ENCODE measurements at places on chromosomes 5 and 9. TPM values are rescaled to one million over a fixed set of nuclear protein-coding genes. Genes with fewer than 3 reads are reported as not detected.

The ETF1 gene
- total RNA-seq = 112 TPM

DNA sequence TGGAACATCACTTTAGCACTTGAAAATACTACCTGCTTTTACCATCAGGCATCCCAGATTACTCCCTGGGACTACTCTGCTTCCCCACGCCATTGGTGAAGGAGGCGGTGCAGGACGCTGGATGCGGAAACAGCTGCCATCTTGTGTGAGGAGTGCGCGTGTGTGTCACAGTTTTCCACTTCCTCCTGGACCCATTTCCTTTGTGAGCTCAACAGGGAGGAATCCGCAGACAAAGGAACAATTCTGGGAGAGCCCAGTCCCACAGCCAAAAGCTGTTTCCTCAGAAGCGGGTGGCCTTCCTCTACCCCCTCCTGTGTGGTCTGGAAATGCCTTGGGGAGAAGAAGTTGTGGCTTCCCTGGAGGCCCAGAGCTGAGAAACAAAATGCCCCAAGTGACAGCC lies 16.8 kb downstream of the AFAP1L1 start:
- no peak for DNase-seq

DNA sequence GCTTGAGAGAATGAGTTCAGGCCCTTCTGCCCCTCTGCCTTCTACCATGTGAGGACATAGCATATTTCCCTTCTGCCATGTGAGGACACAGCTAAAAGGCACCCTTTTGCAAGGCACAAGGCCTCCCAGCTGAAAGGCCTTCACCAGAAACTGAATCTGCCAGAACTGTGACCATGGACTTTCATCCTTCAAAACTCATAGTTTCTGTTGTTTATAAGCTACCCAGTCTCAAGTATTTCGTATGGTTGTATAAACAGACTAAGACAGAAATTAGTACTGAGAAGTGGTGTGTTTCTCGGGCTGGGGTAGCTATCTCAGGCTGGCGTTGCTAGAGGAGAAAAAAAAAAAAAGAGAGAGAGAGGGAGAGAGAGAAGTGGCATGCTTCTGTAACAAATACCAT lies 368.6 kb downstream of the DMRTA1 start:
- no peak for DNase-seq

DNA sequence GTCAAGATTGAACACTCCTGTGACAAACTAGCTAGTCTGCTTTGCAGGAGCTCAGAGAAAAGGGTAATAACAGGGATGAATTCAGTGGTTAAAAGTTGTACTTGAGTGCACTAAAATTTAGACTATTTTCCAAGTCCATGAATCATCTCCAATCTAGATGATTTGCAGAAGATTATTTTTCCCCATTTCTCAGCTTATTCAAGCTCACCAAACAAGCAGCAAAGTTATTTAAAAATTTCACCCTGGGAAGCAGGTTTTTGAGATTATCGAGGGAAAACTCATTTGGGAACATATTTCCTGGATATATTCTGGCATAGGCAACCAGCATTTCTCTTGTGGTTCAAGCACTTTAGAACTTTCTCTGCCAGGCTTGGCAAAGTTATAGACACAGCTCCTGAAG lies 311.4 kb downstream of the TLE1 start:
- DNase-seq = no peak

GRCh38 chr5:116876240-116876840 lies 301.7 kb upstream of the SEMA6A start:
- DNase-seq = no peak

DNA sequence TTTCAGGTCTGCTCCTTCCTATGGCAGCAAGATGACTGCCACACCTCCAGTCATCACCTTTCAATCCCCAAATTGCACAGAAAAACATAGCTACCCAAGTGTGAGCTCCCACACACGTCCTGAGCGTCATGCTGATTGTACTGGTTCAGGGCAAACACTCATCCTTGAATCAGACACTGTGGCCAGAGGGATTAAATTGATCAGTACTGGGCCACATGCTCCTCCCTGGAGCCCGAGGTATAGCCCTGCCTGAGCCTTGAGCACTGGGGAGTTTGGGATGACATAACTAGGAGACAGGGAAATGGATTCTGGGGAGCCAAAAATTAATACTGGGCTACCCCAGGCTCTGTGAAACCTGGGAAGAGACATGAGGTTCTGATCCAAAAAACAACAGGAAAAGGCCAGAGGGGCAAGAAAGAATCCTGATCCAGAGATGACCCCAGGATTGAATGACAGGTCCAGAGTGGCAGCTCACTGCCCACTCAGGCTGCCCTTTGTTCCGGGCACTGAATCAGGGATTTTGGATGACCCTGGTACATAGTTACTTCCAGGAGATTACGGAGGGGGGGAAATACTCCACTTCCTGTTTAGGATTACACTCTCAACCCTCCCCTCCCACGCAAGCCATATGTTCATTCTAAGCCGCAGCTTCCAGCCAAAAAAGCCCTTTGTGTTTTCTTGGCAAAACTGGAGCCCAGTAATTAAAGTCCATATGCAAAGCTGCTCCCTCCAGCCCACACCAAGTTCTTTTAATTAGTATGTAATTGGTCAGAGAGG lies 141.6 kb upstream of the SPRY4 start:
- DNase-seq = no peak
